ENCODE measurements at places on chromosomes 7 and 10. TPM values are rescaled to one million over a fixed set of nuclear protein-coding genes. Genes with fewer than 3 reads are reported as not detected.

- DNase-seq = peak; percentile 12
Observed at GRCh38 chr7:19051767-19052375, 65.6 kb downstream of the TWIST1 start.

DNA sequence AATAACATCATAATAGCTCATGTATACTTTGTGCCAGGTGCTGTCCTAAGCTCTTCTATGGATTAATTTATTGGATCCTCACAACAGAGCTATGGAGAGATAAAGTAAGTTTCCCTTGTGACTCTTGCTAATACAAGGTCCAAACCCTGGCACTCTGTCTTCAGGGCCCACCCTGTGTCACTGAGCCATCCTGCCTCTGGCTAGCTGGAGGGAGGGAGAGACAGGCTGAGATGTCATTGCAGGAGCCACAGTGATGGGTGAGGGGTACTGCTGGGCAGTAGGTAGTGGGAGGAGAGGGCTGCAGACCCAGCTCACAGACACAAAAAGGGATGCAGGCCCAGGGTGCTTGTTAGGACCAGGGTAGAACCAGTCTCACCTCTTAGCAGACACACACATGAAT, 16.9 kb downstream of the GCK start:
- no peak for DNase-seq

GRCh38 chr10:11837372-11838161, 14.4 kb downstream of the PROSER2 start:
- no peak for DNase-seq

DNA sequence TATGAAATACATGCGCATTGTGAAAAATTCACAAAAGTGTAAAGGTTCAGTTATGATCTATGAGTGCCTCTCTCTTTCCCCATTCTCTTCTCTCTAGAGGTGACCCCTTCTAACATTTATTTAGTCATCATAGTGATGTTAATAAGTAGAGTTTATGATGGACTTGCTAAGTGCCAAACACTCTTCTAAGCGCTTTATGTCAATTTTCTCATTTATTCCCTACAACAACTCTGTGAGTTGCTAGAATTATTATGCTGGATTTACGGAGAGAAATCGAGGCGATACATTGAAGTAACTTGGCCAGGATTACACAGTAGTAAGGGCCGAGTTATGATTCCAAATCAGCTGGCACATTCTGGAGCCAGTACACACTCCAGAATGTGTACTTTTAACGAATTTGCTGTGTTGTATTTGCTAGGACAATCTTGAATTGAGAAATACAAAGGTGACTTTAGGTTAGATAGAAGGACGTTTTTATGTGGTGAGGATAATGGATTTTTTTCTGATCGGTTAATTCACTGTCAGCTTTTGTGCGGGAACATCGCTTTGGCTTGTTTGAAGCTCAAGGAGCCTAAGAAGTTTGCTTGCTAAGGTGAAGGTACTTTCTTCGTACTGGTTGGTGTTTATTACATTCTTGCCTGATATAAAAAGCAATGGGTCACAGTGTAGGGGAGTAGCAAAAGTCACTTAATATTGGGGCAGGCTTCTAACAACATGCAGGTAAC, 1.4 kb downstream of the ATRNL1 start:
- DNase-seq = no peak

GRCh38 chr7:143256932-143257331, 6.3 kb upstream of the GSTK1 start:
- no peak for DNase-seq

DNA sequence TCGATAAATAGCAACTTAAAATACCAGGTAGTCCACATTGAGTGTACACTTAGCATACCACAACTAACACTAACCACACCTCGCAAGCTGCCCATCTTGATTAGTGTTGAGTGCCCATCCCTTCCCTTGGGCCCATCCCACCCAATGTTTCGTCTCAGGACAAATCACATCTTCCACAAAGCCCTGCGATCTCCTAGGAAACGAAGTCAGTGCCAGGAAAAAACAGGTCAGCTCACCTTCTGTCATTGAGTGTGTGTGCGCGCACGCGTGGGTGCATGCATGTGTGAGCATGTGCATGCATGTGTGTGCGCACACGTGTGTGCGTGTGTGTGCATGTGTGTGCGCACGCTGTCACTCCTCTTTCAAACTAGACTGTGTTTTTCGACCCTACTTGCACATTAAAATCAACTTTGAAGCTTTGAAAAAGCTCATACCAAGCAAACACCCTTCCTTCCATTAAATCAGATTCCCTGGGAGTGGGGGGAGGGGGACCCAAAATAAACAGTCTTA, 48.8 kb upstream of the OPALIN start:
- no peak for DNase-seq

- no peak for DNase-seq
Observed at GRCh38 chr10:119283387-119283786, 76.0 kb downstream of the GRK5 start.

GRCh38 chr7:15628876-15629275, 57.6 kb downstream of the MEOX2 start:
- DNase-seq = no peak

DNA sequence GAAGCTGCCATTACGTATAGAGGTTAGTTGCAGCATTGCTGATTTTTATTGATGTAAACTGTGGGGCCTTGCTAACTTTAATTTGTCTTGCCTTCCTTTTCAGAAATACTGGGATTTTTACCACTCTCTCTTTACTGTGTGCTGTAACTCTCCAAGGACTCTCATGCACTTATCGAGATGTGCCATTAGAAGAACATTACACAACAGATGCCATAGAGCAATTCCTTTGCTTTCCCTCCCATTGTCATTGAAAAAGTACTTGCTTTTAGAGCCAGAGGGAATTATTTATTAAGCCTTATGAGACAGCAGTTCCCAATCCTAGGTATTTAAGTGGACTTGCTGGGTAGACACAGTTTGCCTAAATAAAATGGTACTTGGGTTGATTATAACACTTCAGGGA, 51.7 kb downstream of the ASB4 start:
- DNase-seq = no peak

- no peak for DNase-seq
Observed at GRCh38 chr10:124008681-124009080, 84.7 kb downstream of the CHST15 start.

DNA sequence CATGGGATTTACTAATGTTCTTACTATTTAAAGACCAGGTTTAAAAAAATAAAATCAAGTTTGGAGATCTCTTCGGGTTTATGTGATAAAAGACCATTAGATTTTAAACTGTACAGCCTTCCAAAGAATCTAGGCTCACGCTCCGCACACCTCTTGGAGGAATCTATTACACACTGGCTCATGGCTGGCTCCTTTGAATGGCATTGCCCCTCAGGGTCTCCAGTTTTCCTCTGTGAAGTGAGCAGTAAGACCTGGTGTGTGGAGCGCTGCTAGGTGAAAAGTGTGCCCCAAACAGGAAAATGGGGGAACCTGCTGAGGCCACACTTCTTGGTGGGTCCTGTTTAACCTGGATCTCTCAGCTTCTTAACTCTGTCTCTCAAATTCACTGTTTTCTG, 142.3 kb downstream of the KAT6B start:
- DNase-seq = no peak

- no peak for DNase-seq
Observed at GRCh38 chr7:48112401-48113165, 23.5 kb downstream of the UPP1 start.

DNA sequence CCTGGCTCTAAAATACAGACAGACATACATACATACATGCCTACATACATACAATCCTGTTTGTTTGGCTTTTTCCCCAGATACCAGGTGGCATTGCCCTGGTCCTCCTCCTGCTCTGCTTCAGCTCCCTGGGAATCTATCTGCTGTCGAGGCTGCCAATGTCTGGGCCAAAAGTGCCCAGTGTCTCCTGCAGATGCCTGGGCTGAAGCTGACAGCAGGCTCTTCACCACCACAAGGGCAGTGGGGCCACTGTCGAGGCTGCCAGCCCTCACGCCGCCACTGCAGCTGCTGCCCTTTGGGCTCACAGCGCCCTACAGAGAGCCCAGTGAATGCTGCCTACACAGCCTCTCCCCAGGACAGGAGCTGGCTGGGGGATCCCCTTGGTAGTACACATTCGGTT, 18.0 kb upstream of the STN1 start:
- DNase-seq = no peak

DNA sequence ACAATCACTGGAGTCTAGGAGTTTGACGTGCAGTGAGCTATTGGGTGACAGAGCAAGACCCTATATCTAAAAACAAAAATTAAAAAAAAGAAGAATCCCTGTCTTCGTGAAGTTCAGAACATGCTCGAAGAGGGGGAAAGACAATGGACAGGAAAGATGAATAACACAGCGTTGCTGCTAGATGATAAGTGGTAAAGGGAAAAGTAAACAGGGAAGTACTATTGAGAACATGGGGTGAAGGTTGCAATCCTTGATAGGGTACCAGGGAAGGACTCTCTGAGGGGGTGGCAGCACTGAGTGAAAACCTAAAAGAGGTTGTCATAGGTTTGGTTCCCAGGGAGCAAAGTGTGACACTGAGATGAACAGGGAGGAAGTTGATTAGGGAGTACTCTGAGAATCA, 2.8 kb upstream of the ABRAXAS2 start:
- DNase-seq = no peak

DNA sequence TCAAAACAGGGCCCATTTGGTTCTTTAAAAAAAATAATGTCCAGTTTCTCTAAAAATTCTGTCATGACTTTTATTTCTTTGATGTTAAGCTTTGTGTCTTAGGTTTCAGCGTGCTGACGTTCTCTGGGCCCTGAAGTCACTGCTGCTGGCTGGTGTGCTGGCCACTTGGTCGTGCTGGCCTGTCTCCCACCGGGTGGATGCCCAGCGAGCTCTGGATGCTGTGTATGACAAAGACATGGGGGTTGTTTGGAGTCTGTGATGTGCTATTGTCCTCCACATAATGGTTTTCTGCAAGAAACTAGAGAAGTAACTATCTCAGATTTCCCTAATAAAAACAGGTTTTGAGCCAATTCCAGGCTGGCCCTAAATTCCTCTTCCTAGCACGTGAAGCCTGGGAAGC, 9.5 kb upstream of the IDI2 start:
- DNase-seq = no peak

DNA sequence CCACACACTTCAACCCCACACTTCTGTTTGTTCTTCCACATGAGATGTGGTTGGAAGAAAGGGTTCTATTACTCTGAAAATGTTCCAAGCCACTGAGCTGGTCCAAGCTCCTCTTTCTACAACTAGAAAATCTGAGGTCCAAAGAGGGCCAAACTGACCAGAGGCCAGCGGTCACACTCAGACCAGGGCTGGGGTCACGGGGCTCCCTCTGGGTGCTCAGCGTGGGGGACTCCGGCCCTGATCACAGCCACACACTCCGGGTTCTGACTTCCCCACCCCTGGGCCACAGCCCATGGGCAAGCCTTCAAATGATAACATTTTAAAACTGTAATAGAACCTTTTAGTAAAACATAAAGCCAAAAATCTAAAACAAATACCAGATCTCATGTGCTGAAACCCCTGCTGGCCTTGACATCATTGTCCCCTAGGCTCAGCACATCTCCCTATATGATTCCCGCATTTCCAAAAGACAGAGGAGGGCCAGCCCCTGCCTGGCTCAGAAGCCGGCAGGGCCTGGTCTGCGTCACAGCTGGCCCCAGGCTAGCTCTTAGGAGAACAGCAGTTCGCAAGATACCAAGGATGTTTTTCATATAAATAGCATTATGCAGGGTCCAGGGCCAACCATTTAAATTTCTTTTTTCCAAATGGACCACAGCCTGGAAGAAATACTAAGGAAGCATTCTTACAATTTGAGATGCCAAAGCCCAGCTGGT, 3.3 kb downstream of the CRYGN start:
- DNase-seq = no peak

DNA sequence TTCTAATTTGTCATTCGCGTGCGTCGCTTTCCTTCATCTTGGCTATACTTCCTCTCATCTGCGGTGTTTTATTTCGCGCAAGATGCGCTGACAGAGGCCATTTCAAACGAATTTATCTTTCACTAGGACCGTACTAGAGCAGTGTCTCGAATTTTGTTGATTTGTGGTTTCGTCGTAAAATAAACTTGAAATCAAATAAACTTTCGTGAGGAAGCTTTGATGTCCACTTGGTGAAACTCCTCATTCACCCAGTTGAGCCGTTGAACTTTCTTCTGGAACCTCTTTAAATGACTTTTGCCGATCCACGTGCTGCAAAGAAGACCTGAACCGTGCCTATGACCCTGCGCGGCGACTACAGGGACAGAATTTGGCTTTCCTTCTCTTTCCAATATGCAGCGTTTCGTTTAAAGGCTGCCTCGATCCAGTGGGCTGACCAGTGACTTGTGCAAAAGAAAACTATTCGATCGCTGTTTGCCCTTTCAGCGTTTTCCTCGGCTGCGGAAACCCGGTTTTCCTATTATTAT, 163.9 kb upstream of the PPP1R3A start:
- peak; percentile 43 for DNase-seq

GRCh38 chr7:23654508-23654907, 25.5 kb upstream of the FAM221A start:
- DNase-seq = peak; percentile 34

DNA sequence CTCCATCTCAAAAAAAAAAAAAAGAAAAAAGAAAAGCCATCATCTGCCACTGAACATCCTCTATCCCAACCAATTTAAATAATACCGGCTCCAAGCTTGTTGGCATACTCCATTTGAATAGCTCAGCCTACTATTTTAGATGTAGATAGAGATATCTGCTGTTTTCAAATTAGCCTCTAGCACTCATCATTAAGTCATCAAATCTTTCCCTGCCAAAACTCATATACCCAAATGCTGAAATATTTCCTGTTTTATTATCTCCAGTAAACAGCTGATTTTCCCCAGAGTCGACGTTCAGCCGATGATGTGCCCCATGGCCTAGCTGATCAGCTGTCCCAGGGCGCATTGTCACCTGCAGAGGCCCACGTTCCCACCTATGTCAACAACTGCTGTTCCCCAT, 34.5 kb upstream of the FRMD4A start:
- DNase-seq = no peak

- DNase-seq = no peak
Observed at GRCh38 chr10:124058346-124059003, 34.9 kb downstream of the CHST15 start.

DNA sequence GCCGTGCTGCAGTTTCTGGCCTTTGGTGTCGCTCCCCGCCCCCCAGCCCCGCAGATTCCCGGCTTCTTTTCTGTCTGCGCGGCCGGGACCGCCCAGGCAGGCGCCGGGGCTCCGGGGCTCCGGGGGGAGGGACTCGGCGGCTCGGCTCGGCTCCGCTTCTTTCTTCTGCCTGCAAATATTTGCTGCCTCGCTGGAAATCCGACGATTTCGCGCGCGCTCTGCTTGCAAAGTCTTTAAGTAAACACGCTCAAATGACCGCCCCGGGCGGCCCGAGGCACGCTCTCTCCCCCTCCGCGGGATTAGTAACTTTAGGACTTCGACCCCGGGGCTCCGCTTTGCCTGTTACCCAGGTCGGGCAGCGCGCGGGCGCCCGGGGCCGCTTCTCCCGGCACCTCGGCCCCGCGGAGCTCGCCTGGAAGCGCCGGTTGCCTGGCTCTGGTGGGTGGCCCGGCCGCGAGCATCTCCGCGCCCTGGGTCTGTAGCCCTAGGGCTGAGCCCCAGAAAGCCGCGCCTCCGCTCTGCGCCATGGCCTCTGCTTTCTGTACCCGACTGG, 3.9 kb upstream of the GATA3 start:
- DNase-seq = no peak

FAM237B gene
- not detected for total RNA-seq

PROSER2 gene
- total RNA-seq = 12.0 TPM

RAB19 gene
- total RNA-seq = 45.5 TPM

ARPC1A gene
- 143 TPM for total RNA-seq

BICC1 gene
- total RNA-seq = 12.4 TPM

FAM107B gene
- 38.6 TPM for total RNA-seq

EDRF1 gene
- 30.0 TPM for total RNA-seq

PAPSS2 gene
- total RNA-seq = 29.8 TPM

All from thyroid gland (tissue), 4 donors.